ENCODE measurements at places on chromosomes 12 and 14.

DNA sequence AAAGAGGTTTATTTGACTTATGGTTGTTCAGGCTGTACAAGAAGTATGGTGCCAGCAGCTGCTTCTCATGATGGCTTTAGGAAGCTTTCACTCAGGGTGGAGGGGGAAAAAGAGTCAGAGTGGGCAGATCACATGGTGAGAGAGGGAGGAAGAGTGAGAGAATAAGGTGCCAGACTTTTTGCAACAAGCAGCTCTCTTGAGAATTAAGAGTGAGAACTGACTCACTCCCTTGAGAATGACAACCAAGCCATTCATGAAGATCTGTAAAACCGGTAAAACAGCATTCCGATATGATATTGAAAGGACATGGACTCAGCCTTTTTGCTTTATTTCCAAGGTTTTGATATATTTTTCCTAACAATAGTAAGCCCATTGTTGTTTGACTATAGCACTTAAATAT, 501.2 kb downstream of the GALC start:
- no peak for DNase-seq

DNA sequence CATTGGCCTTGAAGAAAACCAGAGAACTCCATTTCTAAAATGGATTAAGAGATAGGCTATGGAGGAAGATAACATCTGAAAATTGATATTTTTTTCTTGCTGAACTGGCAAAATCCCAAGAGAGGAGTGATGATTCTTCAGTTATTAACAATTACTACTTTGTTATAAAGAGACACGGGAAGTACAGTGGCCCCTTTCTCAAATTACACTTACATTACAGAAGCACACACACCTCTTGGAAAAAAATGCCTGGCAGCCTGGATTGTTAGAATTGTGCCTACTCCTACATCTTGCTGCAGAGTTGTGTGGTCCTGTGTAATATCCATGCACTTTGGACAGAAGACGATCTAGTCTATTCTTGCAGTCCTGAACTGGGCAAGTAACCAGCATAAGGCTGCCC, 71.7 kb downstream of the TGFB3 start:
- DNase-seq = no peak

- no peak for DNase-seq
These were observed 292.4 kb downstream of the SYT1 start for GRCh38 chr12:79156846-79157463.

DNA sequence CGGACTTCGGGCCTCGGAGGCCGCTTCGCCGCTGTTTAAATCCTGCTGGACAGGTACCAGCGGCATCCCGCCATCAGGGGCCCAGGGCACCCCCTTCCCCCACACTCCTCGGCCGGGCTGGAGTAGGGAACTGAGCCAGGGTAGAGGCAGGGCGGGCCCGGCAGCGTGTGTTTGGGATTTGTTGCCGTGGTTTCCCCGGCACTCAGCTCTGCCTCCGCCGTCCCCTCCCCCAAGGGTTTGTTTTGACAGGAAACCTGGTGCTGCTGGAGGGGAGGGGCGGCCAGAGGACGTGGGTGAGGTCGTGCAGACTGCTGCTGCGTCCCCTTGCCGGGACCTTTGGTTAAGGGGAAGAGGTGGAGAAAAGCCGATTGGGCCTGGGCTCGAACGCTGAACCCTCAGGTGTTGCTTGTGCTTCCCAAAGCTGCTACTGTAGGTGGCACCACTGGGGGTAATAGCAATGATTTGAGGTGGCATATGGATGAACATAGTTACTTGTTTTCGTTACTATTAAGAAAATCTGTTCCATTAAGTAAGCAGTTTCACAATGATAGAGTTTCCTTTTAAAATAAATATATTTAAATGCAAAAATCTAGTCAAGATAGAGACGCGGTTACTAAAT, 778 bp downstream of the TCP11L2 start:
- peak; percentile 79 for DNase-seq

GRCh38 chr12:18752947-18753346, 15.0 kb downstream of the CAPZA3 start:
- no peak for DNase-seq

- DNase-seq = no peak
These were observed 202.9 kb downstream of the AKAP6 start for GRCh38 chr14:32531942-32532515.

DNA sequence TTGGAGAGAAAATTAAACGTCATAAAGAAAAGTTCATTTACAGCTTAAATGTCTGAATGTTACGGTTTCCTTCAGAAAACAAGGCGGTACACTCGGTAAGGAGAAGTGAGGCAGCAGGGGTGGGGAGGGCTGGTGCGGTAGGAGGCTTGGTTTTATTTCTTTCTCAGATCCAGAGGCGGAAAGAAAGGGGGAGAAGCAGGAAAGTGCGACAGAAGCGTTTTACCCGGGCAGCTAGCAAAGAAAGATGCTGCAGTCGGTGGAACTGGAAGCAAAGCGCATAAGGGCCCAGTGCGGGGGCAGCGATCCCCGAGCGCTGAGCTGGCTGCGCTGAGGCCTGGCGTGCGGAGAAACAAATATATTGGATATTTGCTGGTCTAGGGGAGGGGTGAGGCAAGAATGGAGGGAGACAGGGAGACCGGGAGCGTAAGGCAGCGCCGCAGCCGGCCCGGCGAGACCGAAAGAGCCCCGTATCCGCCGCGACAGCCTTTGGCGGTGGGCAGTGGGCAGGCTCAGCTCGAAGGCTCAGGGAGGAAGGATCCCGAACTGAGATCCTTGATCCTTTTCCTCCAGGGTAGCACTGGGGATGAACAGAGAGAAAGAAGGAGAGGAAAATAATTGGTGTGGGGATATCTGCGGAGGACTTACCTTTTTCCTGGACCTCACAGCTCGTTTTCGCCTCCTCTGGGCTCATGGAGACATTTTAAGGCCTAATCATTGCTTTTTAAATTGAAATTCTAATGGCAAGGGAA, 6.4 kb upstream of the HOXC11 start:
- no peak for DNase-seq

DNA sequence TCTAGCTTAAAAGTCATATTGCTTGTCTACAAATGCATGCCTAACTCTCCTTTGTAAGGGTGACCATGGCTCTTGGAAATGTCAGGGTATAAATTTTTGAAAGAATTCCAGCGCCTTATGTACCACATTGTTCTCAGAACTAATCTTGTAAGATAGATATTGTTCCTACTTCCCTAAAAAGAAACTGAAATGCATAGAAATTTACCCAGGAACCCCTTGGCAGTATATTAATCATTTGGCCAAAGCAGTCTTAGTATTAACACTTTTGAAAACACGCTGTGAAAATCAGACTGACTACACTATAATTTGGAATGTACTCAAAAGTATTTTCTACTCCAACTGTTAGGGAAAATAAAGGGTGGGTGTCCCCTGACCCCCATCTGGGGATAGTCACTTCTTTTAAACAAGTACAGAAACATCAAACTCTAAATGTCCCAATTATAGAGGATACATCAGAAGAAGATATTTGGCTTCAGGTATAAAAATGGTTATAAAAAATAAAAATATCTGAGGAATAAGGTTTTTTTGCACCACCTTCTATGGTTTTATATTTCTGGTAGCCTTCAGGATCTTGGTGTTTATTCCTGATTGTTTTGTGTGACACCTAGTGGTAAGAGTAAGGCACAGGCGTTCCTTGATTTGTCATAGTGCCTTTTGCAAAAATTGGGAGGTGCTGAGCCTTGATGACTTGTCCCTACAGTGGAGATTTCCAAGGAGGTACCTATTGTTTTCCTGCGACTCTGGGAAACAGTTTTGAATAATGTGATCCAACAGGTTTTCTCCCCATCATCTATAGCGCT, 2.2 kb upstream of the NFKBIA start:
- DNase-seq = peak; percentile 71

GRCh38 chr12:86261142-86261541, 5.0 kb upstream of the MGAT4C start:
- peak; percentile 30 for DNase-seq

GRCh38 chr12:83039413-83039812, 352.7 kb downstream of the TMTC2 start:
- DNase-seq = no peak

GRCh38 chr14:102140027-102140749, 491 bp downstream of the WDR20 start:
- DNase-seq = no peak

DNA sequence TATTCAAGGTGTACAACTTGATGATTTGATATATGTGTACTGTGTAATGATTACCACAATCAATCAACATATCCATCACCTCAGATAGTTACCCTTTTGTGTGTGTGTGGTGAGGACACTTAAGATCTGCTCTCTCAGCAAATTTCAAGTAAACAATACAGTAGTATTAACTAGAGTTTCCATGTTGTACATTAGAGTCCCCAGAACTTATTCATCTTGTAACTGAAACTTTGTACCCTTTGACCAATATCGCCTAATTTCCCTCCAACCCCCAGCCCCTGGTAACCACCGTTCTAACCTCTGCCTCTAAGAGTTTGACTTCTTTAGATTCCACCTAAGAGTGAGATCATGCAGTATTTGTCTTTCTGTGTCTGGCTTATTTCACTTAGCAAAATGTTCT, 12.1 kb downstream of the ADCK1 start:
- DNase-seq = no peak

DNA sequence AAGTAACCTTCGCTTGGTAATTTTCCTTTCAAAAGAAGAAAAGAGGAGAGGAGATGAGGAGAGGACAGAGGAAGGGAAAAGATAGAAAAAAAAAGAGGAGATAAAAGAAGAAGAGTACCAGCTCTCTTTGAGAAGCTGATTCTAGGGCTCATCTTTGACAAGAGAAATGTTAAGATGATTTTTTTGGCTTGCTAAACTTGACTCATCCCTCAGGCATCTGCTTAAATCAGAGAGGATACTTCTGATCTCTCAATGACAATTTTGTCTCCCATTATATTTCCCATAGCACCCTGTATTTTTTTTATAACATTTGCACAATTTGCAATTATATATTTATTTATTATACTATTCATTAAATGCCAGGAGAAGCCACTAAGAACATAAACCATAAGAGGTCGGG, 17.1 kb downstream of the SYT1 start:
- DNase-seq = peak; percentile 35

DNA sequence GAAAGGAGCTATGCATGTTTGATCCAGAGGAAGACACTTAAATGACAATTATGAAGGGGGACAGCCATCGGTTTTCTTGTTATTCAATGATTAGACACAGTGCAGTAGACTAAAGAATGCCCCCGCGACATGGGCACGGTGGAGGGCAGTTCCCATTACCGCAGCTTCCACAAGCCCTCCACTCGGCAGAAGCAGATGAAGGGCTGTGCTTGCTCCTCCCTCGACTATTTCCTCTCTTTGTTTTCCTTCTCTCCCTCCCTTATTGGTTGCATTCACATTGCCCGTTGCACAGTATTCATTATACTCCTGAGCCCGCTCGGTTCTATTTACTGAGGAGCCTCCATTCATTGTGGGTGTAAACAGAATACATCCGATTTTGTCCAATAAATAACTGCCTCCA, 138.8 kb upstream of the RASSF8 start:
- DNase-seq = no peak

DNA sequence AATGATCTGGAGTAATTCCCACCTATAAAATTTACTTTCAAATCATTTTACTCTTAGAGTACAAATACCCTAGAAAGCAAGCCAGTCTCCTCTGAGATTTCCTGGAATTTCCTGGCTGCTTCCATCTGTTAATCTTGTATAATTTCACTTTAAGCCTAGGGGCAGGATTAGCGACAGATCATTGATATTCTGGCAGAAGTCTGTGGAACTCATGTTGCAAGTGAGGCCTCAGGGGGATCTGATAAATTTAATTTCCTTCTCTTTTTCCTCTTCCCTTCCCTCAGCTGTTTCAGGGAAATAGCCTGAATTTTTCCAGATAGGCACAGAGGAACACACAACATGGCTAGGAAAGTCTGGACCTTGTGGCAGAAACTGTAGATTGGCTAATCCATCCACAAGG, 5.9 kb upstream of the KRT6A start:
- DNase-seq = no peak

- DNase-seq = peak; percentile 96
These were observed 113.4 kb downstream of the CRADD start for GRCh38 chr12:93790472-93791152.

DNA sequence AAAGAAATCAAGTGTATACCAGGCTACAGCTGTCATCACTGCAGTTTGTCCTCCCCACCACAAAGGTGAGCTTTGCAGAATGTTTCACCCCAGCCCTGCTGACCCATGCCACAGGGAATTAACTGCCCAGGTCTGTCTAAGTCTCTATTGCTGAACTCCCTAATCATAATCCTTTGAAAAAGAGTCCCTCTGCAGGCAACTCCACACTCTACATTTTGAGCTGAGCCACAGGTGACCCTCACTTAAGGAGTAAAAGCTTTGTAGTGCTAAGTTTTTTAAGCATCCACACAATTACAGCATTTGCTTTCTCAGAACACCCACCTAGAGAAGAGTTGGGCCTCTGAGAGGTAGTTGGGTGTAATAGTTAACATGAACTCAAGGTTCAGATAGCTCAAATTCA, 90.0 kb downstream of the C12orf50 start:
- DNase-seq = no peak

GRCh38 chr14:76168531-76168930, 16.8 kb downstream of the GPATCH2L start:
- peak; percentile 5 for DNase-seq

DNA sequence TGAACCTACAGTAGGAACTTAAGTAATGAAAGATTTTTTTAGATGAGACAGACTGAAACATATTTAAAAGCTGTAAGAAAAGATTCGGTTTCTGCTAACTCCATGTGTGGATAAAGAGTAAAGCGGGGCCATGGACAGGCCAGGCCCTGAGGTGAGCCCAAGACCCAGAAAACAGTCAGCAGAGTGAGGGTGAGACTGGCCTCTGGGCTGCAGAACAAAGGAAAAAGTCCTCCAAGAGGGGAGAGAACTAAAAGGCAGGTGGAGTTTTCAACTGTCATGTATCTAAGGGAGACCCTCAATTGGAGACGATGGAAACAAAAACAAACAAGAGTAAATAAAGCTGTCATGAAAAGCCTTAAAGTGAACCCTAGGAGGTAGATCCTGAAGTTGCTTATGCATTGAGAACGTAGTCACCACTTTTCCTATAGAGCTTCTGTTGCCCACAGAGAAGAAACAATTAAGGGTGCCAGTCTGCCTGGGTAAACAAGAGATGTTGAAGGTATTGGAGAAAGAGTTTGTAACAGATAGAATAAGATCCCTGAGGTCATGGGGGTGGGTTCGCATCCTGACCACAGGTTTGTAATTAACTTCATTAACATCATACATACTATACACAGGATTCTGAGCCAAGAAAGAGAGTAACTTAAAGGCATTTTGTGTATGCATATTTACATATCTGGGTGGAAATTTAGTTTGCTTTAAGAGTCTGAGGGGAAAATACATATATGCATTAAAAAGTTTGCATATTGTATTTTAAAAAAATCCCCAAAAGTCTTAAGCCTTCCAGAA, 268.7 kb upstream of the PDE3A start:
- DNase-seq = no peak

- no peak for DNase-seq
These were observed 89.2 kb downstream of the SPPL3 start for GRCh38 chr12:120814903-120815429.

- DNase-seq = no peak
These were observed 52.1 kb downstream of the LRCOL1 start for GRCh38 chr12:132558042-132558856.

- DNase-seq = peak; percentile 89
These were observed 27.4 kb downstream of the ABCD4 start for GRCh38 chr14:74275241-74275841.
